ENCODE measurements at places on chromosomes 13 and 19. TPM values are rescaled to one million over a fixed set of nuclear protein-coding genes. Genes with fewer than 3 reads are reported as not detected.

ZNF177 gene
- total RNA-seq = 0.35 TPM

- H3K27me3 ChIP-seq = no peaks in the 10 kb centered on the region
- ATAC-seq = no peak
- H3K27ac ChIP-seq = no peak within 1 kb of the TSS
- peaks cover 14% of the 10 kb centered on the region for H3K36me3 ChIP-seq
These were observed at the start of gene TEKTIP1 for GRCh38 chr19:3538965-3539755. TEKTIP1 (plus strand) TSS chr19:3539174; CDS start chr19:3539178, 4 bp downstream.

DNA sequence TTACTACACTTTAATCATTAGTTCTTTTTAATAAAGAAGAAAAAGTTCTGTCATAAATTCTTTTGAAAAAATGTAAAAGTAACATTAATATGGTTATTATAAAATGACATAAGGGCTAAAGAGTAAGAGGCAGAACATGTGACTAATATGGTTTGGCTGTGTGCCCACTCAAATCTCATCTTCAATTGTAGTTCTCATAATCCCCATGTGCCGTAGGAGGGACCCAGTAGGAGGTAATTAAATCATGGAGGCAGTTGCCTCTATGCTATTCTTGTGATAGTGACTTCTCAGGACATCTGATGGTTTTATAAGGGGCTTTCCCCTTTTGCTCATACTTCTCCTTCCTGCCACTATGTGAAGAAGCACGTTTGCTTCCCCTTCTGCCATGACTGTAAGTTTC is 104.5 kb downstream of the UGGT2 start:
- H3K36me3 ChIP-seq = no peaks in the 10 kb centered on the region
- H3K27ac ChIP-seq = no peak overlapping the region
- no peak overlapping the region for H3K4me3 ChIP-seq
- no peaks in the 10 kb centered on the region for H3K4me1 ChIP-seq
- no peak for ATAC-seq
- no peaks in the 10 kb centered on the region for H3K27me3 ChIP-seq

DNA sequence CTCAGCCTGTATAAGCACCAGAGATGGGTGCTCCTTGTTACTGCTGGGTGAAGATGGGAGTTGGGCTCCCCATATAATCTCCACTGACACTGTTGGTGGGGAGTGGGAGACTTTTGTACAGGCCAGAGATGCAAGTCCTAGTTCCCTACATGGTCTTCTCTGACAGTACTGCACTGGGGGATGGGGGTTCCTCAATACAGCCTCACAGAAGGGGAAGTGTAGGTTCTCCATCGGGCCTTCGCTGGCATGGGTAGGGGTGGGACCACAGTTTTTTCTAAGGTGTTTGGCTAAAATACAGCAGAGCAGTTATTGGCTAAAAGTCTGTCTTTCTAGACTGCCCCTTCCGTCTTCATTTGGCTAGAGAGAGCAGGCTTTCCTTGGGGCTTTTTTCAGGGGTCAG is 167.2 kb upstream of the SERP2 start:
- H3K4me3 ChIP-seq = no peak overlapping the region
- ATAC-seq = no peak
- peaks cover 33% of the 10 kb centered on the region for H3K27me3 ChIP-seq
- H3K4me1 ChIP-seq = no peaks in the 10 kb centered on the region
- no peaks in the 10 kb centered on the region for H3K36me3 ChIP-seq

GRCh38 chr19:35639863-35640262 is 1.7 kb upstream of the ETV2 start:
- no peak overlapping the region for H3K27ac ChIP-seq
- no peaks in the 10 kb centered on the region for H3K27me3 ChIP-seq
- H3K36me3 ChIP-seq = peaks cover 35% of the 10 kb centered on the region
- peaks cover under 1% of the 10 kb centered on the region for H3K4me1 ChIP-seq
- H3K4me3 ChIP-seq = no peak overlapping the region

GRCh38 chr13:110234532-110234931 is 72.4 kb downstream of the COL4A1 start:
- no peaks in the 10 kb centered on the region for H3K4me1 ChIP-seq
- H3K27ac ChIP-seq = no peak overlapping the region
- H3K4me3 ChIP-seq = no peak overlapping the region
- peaks cover 33% of the 10 kb centered on the region for H3K27me3 ChIP-seq
- no peak for ATAC-seq
